T-helper 2 cell treated with Interferon-gamma antibody and Interleukin-4, amounts not matched to agents 100 ng/mL and 5 ng/mL, for 36 hours (primary cell): ENCODE measurements at places on chromosomes 4 and X. TPM values are rescaled to one million over a fixed set of nuclear protein-coding genes. Genes with fewer than 3 reads are reported as not detected.

ALAS2 gene
- not detected in 2 replicates for total RNA-seq

SHROOM3 gene
- total RNA-seq: not detected in 2 replicates

BANK1 gene
- total RNA-seq: 0.11 and 0.23 TPM in 2 replicates

CT47A7 gene
- total RNA-seq: not detected in 2 replicates

CYBB gene
- 0.11 TPM in 1 of 2 replicates, not detected in the other for total RNA-seq

FIP1L1 gene
- total RNA-seq: 87.9 and 90.2 TPM in 2 replicates

ADH1B gene
- total RNA-seq: not detected in 2 replicates

SPIN4 gene
- total RNA-seq: 13.7 and 14.4 TPM in 2 replicates

TMEM31 gene
- not detected in 2 replicates for total RNA-seq
